ENCODE measurements at places on chromosomes 16 and 17. TPM values are rescaled to one million over a fixed set of nuclear protein-coding genes. Genes with fewer than 3 reads are reported as not detected.

The MT1A gene
- total RNA-seq: 3.9 TPM

The CNTNAP1 gene
- 15.0 TPM for total RNA-seq

The PLA2G10 gene
- total RNA-seq: not detected

The INTS2 gene
- 15.5 TPM for total RNA-seq

The CPHXL2 gene
- not detected for total RNA-seq

The CHAD gene
- total RNA-seq: not detected

The TNFRSF17 gene
- total RNA-seq: not detected

The G6PC1 gene
- not detected for total RNA-seq

The KLHL11 gene
- 47.0 TPM for total RNA-seq

The ZMYND15 gene
- total RNA-seq: under 0.01 TPM

The PRSS36 gene
- total RNA-seq: 0.85 TPM

The CCL8 gene
- total RNA-seq: not detected

The KRTAP4-3 gene
- total RNA-seq: not detected

The SLC5A2 gene
- total RNA-seq: under 0.01 TPM

The TPSD1 gene
- total RNA-seq: not detected

Data from regular cardiac myocyte (primary cell).